CMK (cell line): ENCODE measurements at places on chromosomes 3 and 15.

- DNase-seq = no peak
Measured at GRCh38 chr3:52279596-52279995, 1.1 kb upstream of the WDR82 start.

DNA sequence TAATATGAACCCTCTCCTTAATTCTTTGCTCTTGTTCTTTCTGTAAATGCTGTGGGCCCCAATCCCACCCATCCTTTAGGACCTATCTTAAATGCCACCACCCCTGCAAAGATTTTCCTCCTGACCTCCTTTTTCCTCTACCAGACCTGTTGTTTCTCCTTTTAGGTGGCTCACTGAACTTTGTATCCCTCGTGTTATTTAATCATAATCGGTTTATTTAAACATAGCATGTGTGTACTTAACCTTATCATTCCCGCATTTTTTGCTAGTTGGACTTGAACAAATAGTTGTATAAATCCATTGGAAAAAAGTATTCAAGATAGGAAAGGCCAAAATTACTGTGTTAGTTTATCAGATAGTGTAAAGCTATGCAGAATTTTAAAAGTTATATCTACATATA lies 988 bp upstream of the NFKBIZ start:
- DNase-seq = no peak

DNA sequence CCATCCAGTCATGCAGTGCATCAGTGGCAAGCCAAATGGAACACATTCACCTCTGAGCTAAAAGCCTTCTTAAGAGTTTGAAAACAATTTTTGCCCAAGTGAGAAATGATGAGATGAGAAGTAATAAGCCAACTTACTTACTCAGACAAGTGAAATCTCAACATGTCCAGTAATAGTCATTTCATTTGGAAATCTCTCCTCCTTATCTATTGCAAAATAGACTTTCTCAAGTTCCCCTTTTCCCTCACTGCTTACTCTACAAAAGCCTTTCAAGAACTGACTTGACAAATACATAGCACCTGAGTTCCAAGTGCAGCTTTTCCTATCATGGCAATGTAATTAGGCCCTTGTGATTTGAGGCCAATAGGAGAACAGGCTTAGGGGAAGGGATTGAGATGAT lies 282.3 kb downstream of the SLC9A9 start:
- DNase-seq = no peak

DNA sequence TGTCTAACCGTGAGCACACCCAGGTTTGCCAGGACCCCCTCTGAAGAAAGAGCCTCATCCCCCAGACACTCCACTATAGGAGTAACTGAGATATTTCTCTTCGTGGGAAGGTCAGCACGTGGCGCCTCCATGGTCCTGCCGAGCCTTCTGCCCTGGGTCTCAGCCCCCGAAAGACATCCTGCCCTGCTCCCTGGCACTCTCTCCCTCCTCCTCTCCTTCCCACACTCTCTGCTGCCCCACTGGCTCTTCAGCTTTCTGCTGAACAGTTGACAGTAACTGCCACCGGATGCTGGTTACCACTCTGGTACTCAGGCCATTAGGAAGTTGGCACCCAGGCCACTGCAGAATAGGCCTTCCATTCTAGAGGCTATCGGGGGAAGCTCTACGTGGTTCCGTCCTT lies 185.2 kb downstream of the UACA start:
- no peak for DNase-seq
